Thymus (tissue), 14 donors: ENCODE measurements at places on chromosomes 5 and 9. TPM values are rescaled to one million over a fixed set of nuclear protein-coding genes. Genes with fewer than 3 reads are reported as not detected.

ZNF462 gene
- total RNA-seq: 6.6 TPM

SIT1 gene
- 174 TPM for total RNA-seq

SLU7 gene
- total RNA-seq: 46.9 TPM

DNA sequence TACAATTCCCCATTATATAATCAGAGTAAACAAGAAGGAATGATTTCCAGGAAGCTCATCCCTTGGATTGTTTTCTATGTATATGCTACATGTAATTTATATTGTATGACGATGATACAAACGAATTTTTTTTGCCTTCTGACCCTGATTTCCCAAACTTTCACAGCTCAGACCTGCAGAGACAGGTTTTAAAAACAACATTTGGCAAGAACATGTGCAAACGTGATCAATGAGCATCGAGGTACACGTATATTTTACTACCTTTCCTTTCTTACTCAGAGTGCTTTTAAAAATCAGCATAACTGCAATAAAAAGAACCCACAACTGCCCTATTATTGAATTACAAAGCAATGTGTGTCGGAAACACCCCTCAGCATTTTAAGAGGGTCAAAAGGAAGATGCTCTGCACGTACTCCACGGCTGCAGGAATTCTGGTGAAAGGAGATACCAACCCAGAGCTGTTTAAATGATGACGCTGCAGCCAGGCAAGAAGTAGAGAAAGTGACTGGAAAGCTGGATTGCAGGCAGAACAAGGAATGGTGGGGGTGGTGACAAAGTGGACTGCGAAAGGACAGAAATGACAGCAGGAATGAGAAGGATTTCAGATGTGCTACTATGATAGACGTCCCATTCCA lies 533.5 kb downstream of the RAB3C start:
- H3K27ac ChIP-seq: no peak overlapping the region
- H3K36me3 ChIP-seq: no peaks in the 10 kb centered on the region
- H3K4me1 ChIP-seq: no peaks in the 10 kb centered on the region

- H3K27ac ChIP-seq: no peak overlapping the region
- no peaks in the 10 kb centered on the region for H3K27me3 ChIP-seq
- no peak for DNase-seq
- no peaks in the 10 kb centered on the region for H3K36me3 ChIP-seq
- no peak overlapping the region for H3K4me3 ChIP-seq
Measured at GRCh38 chr9:20528253-20528652, 94.0 kb downstream of the MLLT3 start.

GRCh38 chr5:112419164-112419985 lies at the start of gene EPB41L4A:
Gene EPB41L4A, minus strand, starts transcription at chr5:112419277. Its CDS starts 238 bp downstream, at chr5:112419039.
- peaks cover 59% of the 10 kb centered on the region for H3K27me3 ChIP-seq
- no peak for DNase-seq
- peak within 1 kb of the TSS; percentile 44 for H3K4me3 ChIP-seq
- H3K27ac ChIP-seq: no peak within 1 kb of the TSS
- H3K36me3 ChIP-seq: no peaks in the 10 kb centered on the region

GRCh38 chr9:132410642-132411041 lies 631 bp downstream of the CFAP77 start:
- H3K36me3 ChIP-seq: no peaks in the 10 kb centered on the region
- peaks cover 70% of the 10 kb centered on the region for H3K27me3 ChIP-seq
- peak overlapping the region; percentile 49 for H3K4me3 ChIP-seq
- DNase-seq: no peak
- H3K4me1 ChIP-seq: peaks cover 35% of the 10 kb centered on the region

DNA sequence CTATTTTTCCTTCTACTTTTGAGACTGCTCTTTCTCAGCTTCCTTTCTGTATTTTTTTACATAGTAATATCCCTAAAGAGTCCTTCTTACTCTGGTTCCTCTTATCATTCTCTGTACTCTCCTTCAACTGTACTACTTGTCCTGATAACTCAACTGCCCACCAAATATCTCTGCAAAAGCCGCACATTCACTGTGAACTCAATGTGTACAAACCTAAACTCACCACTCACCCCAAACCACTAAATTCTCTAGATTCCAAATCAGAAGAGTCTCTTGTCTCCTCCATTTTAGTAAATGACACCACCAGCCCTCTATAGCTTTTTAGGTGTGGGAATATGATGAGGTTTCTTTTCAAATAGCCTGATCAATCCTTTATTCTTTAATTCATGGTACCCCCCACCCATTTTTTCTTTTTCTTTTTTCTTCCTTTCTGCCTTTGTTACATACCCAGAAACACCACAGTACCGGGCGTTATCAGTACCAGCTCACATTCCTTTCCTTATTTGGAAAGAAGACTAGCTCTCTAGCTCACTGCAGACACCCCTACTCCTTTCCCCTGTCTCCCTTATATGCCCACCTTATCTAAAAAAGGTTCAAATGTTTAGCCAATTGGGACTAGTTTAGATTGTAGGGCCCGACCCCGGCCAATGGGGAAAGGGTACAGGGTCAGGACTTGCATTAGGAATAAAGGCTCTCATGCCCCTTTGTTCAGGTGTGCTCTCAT lies 63.1 kb upstream of the RANBP6 start:
- no peaks in the 10 kb centered on the region for H3K27me3 ChIP-seq
- H3K27ac ChIP-seq: no peak overlapping the region
- no peaks in the 10 kb centered on the region for H3K36me3 ChIP-seq
- H3K4me3 ChIP-seq: no peak overlapping the region
- H3K4me1 ChIP-seq: no peaks in the 10 kb centered on the region

DNA sequence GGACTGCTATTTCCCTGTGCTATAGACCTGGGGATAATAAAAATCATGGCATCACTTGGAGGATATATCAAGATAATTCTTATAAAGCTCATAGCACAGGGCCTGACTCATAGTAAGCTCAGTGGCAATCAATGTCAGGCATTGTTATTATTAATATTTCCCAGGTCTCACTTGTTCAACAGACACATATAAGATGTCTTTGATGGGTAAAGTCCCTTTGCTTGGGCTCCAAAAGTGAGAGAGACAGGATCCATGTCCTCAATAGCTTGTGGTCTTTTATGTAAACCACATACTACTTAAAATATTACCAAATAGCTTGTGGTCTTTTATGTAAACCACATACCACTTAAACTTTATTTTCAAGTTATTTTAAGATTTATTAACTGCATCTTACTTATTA lies 11.2 kb downstream of the SH3RF2 start:
- H3K36me3 ChIP-seq: no peaks in the 10 kb centered on the region
- no peaks in the 10 kb centered on the region for H3K27me3 ChIP-seq
- no peaks in the 10 kb centered on the region for H3K4me1 ChIP-seq
- no peak overlapping the region for H3K27ac ChIP-seq
- DNase-seq: no peak
- H3K4me3 ChIP-seq: no peak overlapping the region

GRCh38 chr5:61332851-61333320 lies 828 bp downstream of the ZSWIM6 start:
- H3K27ac ChIP-seq: peak overlapping the region; percentile 37
- peaks cover 59% of the 10 kb centered on the region for H3K27me3 ChIP-seq
- DNase-seq: no peak

DNA sequence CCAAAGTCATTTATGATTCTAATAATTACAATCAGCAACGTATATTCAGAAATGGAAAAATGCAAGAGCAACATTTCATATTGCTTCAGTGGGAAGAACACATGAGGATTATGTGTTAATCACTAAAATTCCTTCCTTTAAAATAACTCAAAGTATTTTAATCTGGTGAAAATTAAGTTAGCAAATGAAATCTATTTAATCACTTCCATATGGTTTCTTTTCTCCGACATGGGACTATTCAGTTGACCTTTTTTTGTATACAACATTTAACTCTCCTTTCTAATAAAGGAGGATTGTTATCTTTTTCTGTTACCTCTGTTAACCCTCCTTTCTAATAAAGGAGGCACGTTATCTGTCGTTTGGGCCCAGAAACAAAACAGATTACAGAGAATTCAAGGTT lies 59.9 kb downstream of the HOMER1 start:
- no peaks in the 10 kb centered on the region for H3K27me3 ChIP-seq
- no peak for DNase-seq
- H3K4me1 ChIP-seq: no peaks in the 10 kb centered on the region
- no peaks in the 10 kb centered on the region for H3K36me3 ChIP-seq
- no peak overlapping the region for H3K4me3 ChIP-seq

GRCh38 chr5:73957397-73958001 lies 331.5 kb downstream of the ARHGEF28 start:
- no peak overlapping the region for H3K27ac ChIP-seq
- no peaks in the 10 kb centered on the region for H3K36me3 ChIP-seq
- H3K4me1 ChIP-seq: peaks cover 24% of the 10 kb centered on the region
- no peak overlapping the region for H3K4me3 ChIP-seq
- H3K27me3 ChIP-seq: no peaks in the 10 kb centered on the region
